ENCODE measurements at places on chromosomes 7 and 10. TPM values are rescaled to one million over a fixed set of nuclear protein-coding genes. Genes with fewer than 3 reads are reported as not detected.

DNA sequence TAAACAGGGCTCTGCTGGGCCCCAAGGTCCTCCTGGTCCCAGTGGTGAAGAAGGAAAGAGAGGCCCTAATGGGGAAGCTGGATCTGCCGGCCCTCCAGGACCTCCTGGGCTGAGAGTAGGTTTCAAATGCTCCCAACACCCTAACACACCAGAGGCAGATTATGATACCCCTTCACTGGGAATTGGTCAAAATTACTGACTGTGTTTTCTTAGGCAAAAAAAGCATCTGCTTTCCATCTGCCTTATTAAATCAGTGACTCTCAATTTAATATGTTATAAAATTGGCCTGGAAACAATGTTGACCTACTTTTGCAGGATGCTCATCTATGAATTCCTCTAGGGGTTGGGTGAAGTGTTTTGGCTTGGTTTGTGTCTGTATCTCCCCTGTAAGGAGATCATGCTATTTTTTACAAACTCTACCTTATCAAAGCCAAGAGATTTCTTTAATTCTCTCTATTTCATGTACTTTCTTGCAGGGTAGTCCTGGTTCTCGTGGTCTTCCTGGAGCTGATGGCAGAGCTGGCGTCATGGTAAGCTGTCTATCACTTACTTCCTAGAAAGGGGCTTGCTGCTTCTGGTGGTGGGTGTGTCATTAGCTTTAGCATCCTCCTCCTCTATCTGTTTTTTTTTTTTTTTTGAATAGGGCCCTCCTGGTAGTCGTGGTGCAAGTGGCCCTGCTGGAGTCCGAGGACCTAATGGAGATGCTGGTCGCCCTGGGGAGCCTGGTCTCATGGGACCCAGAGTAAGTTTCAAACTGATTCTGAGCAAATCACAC lies 15.9 kb downstream of the COL1A2 start:
- no peak for DNase-seq

DNA sequence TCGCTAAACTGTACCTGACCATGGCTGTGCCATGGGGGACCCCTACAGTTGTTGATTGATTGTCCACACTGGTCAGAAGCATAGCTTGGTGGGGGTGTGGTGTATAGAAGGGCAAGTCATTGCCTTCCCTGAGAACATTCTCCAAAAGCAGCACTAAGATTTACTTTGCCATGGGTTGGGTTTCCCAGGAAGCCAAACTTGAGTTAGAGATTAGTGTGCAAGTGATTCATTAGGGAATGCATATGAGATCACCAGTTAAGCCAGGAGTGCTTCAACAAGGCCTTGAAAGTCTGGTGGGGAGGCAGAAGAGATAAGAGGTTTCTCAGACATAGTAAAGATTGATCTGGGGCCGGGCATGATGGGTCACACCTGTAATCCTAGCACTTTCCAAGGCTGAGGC lies 21.4 kb upstream of the TPST1 start:
- DNase-seq, result no peak

DNA sequence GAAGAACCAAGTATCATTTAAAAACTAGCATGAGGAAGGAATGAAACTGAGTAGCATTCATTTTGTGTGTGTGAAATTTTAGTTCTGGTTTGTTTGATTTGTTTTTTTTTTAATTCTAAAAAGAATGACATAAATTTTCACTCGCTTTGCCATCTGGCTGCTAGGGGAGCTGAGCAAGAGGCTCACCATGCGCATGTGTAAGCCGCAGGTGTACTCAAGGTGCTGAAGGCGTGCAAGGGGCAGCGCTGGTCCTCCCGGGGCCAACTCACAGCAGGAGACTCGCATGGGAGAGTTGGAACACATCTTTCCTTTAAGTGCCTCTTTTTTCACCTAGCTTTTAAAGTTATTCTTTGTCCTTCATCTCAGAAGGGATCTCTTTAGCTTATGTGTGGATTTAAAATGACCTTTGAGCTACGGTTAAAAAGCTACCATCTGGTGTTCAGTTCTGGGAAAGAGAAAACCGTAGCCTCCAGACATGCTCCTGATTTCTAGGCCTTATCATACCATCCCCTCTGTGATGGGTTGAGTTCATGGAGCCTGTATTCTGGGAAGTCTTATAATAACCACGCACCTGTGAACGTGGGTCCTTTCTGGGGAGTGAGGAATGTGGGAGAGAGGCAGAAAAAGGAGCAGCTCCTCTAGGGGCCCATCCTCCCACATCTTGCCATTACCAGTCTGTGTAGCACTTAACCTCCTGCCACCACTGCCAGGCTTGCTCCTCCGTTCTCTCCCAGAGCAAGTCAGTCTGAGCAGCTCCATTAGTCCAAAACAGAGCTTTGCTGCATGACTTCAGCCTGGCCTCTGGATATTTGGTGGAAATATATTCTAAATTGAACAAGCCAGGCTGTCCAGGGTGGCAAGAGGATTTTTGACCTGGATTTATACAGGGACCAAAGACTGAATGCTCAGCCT lies 61.9 kb downstream of the KLHDC10 start:
- no peak for DNase-seq

- no peak for DNase-seq
Measured at GRCh38 chr7:142498364-142498763, 240.5 kb upstream of the PRSS58 start.

- no peak for DNase-seq
Measured at GRCh38 chr7:95693551-95694333, 78.6 kb upstream of the DYNC1I1 start.

- DNase-seq, result no peak
Measured at GRCh38 chr10:133334503-133335245, 2.0 kb downstream of the CALY start.

DNA sequence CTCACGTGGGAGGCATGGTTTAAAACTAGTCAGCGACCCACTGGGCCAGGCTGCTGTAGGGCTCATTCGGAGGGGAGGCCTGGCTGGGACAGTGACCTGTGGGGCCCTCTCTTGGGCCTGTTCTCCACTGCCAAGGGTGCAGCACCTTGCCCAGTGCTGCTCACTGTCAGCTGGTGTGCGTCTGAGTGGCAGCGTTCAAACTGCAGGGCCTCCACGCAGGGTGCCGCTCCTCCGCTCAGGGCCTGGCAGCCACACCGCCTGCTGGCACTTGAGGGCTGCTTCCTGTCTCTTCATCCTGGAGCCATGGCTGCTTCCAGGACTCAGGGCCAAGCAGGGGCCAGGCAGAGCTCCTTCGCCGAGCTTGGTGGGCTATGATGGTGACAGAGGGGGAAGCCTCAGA lies 18.3 kb downstream of the ADAMTS14 start:
- DNase-seq, result no peak

GRCh38 chr10:105017116-105017515 lies 376.0 kb downstream of the SORCS3 start:
- DNase-seq, result no peak

- no peak for DNase-seq
Measured at GRCh38 chr10:13183625-13184024, 22.3 kb downstream of the MCM10 start.

DNA sequence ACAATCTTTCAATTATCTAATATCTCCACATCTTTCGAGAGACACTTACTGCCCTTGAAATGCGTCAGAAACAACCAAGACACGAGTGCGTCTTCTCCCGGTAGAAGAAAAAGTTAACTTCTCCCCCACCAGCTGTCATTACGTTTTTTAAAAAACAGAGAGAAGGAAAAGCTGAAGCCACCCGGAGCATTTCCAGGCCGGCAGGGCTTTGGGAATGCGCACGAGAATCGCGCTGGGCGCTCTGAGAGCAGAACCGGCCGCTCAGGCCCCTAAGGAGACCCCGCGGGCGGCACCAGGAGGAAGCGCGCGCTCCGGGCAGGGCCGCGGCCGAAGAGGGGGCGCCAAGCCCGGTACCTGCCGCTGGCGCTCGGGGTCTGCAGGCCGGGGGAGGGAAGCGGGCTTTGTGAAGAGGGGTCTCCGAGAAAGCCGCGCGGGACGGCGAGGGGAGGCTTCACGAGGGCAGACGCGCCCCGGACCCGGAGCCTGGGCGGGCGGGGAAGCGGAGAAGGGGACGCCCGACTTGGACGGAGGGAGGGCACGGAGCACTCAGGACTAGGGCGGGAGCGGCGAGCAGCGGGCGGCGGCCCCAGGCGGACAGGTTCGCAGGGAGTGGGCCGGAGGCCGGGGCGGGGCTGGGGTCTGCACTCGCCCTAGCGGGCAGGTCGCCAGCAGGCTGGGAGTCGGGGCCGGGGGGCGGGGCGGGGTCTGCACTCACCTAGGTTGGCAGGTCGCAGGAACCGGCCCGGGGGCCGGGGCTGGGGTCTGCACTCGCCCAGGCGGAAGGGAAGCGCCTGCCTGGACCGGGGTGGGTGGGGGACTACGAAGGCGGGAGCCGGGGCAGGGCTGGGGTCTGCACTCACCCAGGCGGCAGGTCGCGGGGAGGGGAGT lies 932 bp downstream of the ESYT2 start:
- DNase-seq, result peak; percentile 72

HMX3 gene
- total RNA-seq, result not detected

SORBS1 gene
- total RNA-seq, result 68.9 TPM

STEAP1B gene
- total RNA-seq, result 1.5 TPM

MINPP1 gene
- total RNA-seq, result 31.2 TPM

PCDH15 gene
- 1.6 TPM for total RNA-seq

ZPBP gene
- total RNA-seq, result 0.85 TPM

PIK3AP1 gene
- 24.0 TPM for total RNA-seq

Measured in lung (tissue), 17 donors.